ENCODE measurements at places on chromosomes 2 and 18.

- DNase-seq: peak; percentile 32
Measured at GRCh38 chr2:206083602-206084438, 2.2 kb downstream of the INO80D start.

DNA sequence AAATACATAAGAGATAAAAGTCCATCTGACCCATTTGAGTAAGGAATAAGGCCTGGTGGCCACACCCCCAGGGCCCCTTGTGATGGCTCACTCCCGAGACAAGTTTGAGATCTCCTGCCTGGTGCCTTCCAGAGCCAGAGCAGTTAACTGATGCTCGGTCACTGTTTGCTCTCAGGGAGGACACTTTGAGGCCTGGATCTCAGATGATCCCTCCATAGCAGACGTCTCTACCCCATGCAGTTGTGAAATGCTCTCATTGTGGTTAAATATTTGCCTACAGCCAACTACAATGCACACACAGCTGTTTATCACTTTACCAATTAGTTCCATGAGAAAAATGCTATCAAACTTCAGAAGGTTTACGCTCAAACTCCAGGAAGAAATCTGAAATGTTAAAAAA, 12.3 kb downstream of the GYPC start:
- no peak for DNase-seq

DNA sequence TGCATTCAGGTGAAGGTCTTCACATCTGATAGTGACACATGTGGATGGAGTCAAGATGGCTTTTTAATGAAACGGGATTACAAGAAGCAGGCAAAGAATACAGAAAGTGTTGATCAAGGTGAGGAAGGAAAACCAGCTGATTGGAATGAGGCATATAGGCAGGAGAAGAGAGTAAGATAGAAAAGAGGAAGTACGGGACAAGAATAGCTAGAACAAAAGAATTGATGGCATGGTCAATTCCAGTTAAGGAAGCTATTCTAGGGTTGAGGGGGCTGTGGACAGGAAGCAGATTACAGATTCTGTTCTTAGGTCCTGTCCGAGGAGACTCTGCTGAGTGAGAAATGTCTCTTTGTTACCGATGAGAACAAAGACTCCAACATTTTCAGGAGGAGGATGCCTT, 13.2 kb upstream of the NCK2 start:
- DNase-seq: no peak

GRCh38 chr2:218020281-218020680, 17.5 kb upstream of the TNS1 start:
- no peak for DNase-seq

DNA sequence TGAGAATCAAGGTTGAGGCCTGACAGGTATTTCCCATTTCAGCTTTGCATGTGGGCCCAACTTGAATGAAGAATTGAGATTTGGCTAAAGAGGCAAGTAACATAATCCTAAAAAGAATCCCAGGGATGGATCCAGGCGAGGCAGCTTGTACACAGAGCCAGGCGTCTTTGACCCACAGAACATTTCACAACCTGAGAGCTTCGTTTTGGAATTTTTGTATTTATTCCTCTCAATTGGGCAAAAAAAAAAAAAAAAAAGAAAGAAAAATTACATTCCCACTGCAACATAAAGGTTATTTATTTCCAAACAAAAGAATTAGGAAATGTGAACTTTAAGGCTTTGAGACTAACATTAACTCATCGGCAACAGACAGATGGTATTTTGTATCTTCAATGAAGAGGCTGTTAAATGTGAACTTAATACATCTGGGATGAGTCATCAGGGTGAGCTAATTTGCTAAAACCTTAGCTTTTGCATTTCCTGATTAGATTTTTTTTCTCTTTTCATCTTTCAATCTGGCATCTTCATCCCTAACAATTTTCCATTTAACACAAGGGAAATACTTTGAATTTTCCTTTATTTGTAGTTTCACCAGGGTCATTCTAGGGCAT, 478.5 kb upstream of the TNP1 start:
- DNase-seq: no peak

- no peak for DNase-seq
Measured at GRCh38 chr2:74862020-74862964, 28.4 kb downstream of the HK2 start.

DNA sequence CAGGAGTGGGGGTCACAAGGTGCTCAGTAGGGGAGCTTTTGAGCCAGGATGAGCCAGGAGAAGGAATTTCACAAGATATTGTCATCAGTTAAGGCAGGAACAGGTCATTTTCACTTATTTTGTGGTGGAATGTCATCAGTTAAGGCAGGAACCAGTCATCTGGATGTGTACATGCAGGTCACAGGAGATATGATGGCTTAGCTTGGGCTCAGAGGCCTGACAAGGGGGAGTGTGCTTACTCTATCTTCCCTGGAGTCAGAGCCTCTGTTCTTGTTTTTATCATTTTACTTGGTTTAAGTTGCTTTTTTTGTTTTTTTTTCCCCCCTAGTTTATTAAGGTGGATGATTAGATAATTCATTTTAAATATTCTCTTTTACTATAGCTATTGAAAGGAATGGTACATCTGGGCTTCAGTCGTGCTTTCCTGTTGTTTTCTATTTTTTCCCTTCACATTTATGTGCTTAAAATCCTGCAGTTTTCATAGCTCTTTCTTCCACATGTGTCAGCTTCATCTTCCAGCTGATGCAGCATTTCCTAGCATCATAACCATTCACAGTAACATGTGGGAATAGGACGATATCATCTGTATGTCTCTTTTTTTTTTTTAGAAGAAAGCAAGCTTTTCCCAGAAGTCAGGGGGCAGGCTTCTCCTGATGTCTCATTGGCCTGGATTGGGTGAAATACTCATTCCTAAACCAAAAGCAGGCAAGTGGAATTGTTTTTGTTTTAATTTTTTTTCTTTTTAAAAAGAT, 15.4 kb downstream of the ZNF396 start:
- DNase-seq: no peak

DNA sequence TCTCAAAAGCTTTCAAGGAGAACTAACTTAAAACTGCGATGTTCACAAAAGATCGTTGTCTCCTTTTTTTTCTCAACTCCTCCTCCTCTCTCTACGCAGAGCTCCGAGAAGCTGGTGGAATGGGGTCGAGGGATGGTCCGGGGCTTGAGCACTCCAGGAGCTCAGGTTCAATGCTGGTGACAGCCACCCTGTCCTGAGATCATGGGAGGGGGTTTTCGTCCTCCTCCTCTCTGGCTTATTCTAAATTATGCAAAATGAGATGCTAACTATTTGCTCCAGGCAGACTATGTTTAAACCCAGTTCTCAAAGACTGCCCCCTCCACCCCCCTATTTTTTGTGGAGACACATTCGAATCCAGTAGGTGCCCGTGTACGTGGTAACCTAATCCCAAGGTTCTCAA, 11.8 kb downstream of the TSHZ1 start:
- DNase-seq: no peak

- no peak for DNase-seq
Measured at GRCh38 chr2:82089518-82089917, 1785.0 kb upstream of the LRRTM1 start.

DNA sequence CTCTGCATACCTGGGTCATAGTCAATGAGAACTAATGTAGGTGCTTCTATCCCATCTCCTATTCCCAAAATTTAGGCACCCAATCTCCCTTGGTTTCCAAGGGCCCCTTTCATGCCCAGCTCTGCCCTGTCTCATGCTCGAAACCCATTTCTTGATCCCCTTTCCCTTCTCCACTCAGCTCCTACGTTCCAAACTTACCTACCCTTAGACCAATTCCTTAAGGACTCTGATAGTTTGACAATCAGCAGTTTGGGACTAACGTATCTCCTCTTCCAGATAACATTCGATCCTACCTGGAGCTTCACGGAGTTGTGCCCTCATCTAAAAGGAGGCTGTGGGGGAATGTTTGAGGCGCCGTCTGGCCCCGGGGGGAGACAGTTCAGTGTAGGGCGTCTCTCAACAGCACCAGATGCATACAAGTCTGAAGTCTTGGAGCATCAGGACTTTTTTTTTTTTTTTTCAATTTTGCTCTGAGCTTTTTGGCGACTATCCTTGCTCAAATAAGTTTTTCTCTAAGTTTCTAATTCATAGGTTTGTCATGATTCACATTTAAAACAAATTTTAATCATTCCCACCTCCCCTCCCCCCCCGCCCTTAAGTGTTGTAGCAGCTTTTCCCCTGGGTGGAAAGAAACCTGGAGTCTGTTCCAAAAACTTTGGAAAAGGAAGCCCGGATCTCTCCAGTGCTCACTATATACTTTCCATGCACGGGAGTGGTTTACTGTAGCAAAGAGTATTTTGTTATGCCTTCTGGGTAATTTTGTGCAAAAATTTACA, 141.2 kb upstream of the LGALSL start:
- no peak for DNase-seq

- no peak for DNase-seq
Measured at GRCh38 chr2:134119117-134119712, 134.7 kb upstream of the MGAT5 start.

DNA sequence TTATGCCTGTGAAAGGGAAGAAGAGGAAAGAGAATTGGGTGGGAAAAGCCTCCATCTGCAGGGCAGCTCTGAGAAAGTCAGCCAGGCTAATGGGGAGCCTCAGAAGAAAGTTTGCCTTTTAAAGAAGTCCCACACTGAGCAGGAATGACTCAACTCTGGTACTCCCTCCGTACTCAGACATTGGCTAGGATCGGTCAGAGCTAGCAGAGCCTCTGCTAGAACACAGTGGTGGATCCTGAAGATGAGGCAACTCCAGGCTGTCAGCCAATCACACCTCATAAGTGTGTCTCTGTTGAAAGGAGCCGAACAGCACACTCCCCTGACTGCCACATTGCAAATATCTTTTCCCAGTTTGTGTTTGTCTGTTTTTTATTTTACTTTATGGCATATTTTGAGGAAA, 96.9 kb downstream of the HNRNPLL start:
- no peak for DNase-seq

- DNase-seq: no peak
Measured at GRCh38 chr18:12281861-12282260, 26.2 kb upstream of the TUBB6 start.

GRCh38 chr18:57131101-57131500, 15.8 kb upstream of the BOD1L2 start:
- DNase-seq: no peak

GRCh38 chr2:146666340-146666739, 1178.5 kb upstream of the ACVR2A start:
- DNase-seq: no peak

- no peak for DNase-seq
Measured at GRCh38 chr2:158921599-158922408, 46.6 kb upstream of the TANC1 start.

DNA sequence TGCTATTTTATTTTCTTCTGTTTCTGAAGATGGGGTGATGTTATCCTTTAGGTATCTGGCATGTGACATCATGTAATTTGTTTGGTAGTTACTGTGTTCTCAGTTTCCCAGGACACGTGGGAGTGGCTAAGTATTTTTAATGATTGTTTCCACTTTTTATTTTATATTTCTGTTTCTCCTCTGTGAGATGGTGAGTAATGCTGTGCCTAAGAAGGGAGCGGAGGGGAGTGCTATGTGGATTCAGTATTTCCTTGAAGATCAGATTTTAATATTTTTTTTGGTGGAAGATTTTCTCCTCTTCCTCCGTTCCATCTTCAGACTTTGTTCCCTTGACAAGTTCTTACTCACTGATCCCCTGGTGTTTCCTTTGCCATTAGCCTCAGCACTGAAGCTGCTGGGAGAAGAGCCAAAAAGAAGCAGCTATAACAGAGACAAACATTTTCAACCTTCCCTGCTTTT, 180.0 kb upstream of the MMADHC start:
- no peak for DNase-seq

DNA sequence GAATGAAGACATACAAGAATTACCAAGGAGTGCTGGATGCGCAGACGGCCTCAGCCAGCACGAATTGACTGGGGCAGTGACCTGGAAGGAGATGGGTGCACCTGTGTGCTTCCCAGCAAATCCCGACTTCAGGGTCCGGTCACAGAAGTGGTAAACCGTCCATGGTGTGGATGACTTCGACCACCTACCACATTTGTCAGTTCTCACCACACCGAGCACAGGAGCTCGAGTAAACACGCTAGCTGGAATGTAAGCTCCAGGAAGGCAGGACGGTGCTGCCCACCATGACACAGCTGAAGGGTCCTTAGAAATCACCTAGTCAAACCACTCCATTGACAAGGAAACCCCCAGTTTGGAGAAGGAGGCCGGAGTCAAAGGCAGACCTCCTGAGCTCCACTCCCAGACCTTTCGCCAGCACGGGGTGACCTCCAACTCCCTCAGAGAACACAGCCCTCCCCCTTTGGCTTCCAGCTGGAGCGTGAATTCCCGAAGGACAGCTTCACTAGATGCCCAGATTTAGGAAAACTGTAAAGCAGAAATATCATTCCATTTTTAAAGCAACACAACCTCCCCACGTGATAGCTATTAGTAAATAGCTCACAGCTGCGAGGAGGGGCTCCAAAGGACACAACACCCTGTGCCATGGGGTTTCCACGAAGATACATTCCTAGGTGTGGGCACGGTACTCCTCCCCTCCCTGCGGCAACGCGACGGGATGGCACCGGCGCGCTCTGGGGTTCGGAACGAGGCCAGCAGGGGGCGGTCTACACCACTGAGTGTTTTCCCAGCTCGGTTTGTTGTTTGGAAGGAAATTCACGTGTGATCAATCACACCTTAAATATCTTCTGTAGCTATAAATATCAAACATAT, 34.1 kb upstream of the GNAL start:
- DNase-seq: peak; percentile 46

DNA sequence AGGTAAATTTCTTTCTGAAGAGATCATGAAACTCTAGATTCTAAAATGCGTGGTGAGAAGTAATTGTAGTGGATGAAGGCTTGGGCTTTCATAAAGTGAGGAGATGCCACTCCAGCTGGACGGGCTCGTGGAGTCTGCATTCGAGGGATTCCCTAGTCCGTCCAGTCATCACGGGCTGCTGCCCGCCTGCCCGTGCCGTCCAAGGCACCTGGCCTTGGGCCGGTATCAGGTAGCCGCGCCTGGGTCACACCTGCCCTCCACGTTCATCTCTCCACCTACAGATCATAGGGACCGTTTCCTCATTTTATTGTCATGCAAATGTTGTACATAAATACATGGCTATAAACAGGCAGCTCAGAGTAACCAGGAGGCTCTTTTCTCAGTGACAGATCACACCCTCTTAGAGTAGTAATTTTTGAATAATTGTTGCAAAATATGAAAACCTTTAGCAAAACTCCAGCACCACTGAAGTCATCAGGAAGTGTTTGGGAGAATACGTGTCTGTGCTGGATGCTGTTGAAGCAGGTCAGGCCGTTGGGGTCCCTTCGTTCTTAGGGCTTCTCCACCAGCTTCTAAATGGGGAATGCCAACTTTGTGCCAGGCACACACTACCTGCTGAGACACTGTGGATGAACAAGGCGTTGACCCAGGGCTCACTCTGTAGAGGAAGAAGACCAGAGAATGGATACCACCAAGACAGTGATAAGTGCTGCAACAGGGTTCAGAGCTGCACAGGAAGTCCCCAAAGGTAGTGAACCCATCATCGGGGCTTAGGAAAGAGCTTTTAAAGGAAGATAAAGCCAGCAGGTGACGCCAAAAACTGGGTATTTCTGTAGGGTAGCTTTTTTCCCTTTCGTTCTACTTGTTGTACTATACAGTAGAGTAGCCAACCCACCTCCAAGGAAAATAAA, 112.5 kb downstream of the FAM210A start:
- no peak for DNase-seq

- no peak for DNase-seq
Measured at GRCh38 chr18:77123320-77124231, 9.0 kb downstream of the MBP start.

- DNase-seq: no peak
Measured at GRCh38 chr18:23528580-23529472, 25.5 kb downstream of the RMC1 start.

GRCh38 chr2:79906139-79906890, 393.5 kb downstream of the CTNNA2 start:
- DNase-seq: no peak
